ENCODE measurements at places on chromosomes 1 and 21.

DNA sequence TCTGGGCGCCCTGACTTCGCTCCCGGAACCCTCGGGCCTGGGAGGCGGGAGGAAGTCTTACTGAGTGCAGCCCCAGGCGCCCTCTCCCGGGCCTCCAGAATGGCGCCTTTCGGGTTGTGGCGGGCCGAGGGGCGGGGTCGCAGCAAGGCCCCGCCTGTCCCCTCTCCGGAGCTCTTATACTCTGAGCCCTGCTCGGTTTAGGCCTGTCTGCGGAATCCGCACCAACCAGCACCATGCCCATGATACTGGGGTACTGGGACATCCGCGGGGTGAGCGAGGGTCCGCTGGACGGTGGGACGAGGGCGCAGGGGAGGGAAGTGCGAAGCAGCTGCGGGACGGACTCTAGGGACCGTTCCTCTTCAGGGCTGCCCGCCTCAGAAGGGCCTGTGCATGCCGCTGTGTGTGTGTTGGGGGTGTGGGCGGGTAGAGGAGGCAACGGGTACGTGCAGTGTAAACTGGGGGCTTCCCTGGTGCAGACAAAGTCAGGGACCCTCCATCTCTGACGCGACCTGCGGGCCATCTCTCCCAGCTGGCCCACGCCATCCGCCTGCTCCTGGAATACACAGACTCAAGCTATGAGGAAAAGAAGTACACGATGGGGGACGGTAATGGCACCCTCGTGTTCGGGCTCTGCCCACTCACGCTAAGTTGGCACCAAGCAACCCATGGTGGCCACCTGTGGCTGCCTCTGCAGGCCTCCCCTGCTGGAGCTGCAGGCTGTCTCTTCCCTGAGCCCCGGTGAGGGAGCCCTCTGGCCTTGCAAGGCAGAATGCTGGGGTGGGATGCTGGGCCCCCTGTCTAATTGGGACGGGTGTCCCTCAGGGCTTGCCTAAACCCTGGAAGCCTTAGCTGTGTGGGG lies at the start of gene GSTM1:
GSTM1 (plus strand) TSS at position 177 of the 859 bp plus-strand sequence; CDS start at position 234, 57 bp downstream.
- peak; percentile 78 for DNase-seq

DNA sequence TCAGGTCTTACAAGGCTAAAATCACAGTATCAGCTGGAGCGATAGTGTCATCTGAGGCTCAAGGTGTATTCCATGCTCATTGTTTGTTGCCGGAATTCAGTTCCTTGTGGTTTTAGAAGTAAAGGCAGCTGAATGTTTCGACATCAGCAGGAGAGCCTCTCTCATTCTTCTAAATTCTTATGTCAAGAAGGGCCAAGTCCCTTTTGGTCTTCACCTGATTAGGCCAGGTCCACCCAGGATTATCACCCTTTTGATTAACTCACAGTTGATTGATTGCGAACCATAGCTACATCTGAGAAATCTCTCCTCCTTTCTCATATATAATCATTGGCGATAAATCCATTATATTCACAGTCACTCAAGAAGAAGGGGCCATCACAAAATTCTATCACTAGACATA lies 806.7 kb upstream of the PRMT6 start:
- DNase-seq, result no peak

DNA sequence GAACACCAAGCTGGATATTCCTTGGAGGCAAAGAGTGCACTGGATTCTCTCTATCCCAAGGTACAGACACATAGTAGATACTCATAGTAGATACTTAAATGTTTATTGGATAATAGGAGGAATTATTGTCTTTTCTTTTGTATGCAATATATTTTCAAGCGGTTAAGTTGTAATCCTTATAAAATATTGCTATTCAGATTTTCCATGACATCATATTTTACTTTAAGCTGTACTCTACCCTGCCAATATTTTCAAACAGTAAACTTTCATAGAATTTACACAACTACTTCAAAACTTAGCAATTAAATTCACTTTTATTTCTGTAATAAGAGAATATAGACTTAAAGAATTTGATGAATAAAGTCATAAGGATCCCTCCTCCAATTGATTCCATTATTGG lies 546.5 kb upstream of the CAMK1G start:
- no peak for DNase-seq

DNA sequence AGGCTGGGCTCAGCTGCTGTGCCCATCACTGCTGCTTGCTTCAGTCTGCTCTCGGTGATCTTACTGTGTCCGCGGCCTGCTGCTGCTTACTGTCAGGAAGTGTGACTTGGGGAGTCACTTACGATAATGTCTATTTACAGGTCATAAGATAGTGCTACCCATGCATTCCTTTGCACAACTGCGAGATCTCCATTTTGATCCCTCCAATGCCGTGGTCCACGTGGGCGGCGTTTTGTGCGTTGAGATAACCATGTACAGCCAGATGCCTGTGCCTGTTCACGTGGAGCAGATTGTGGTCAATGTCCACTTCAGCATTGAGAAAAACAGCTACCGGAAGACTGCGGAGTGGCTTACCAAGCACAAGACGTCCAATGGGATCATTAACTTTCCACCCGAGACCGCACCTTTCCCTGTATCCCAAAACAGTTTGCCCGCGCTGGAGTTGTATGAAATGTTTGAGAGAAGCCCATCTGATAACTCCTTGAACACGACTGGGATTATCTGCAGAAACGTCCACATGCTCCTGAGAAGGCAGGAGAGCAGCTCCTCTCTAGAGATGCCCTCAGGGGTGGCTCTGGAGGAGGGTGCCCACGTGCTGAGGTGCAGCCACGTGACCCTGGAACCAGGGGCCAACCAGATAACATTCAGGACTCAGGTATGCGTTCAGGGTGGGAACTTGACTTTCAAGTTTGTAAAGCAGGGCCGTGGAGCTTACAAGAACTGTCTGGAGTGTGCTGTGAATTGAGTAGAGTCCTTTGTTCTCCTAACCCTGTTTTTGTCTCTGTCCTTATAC lies 24.4 kb upstream of the PWP2 start:
- DNase-seq, result no peak

GRCh38 chr21:30953605-30954004 lies 72.2 kb upstream of the KRTAP11-1 start:
- no peak for DNase-seq

DNA sequence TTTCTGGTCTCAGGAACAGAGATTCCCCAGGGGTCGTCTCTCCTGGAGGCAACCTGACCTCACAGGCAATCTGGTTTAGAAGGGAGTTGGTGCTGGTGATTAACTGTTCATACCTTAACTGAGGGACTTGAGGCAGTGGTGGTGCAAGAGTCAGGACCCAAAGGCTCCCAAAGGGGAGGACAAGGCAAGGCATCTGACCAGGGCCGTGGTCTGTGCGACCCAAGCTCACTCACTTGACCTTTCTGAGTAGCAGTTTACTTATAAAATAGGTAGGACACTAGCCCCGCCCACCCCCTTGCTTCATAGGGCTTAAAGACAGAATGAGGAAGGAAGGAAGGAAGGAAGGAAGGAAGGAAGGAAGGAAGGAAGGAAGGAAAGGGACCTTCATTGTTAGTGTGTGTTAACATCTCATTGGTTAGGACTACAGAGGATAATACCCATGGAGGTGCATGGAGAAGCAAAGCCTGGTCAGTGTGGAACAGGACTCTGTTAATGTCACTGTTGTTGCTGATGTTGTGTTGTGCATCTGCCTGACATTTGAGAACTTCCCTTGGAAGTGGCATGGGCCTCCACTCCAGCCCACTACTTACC lies 4.6 kb upstream of the KCNA2 start:
- no peak for DNase-seq

DNA sequence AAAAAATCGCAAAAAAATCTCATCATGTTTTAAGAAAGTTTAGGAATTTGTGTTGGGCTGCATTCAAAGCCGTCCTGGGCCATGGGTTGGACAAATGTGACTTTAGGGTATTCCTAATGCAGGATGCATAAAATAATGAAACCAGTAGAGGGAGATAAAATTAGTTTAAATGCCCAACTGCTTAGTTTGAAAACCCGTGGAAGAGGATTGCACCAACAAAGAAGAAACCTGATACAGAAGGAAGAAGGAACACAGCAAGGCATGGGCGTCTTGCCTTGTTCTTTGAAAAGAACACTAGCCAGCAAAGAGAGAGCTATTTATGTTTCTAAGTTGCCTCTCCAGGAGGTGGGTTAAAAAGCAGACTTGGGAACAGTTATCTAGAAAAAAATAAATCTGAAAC lies 37.9 kb downstream of the WDR3 start:
- DNase-seq, result peak; percentile 55

DNA sequence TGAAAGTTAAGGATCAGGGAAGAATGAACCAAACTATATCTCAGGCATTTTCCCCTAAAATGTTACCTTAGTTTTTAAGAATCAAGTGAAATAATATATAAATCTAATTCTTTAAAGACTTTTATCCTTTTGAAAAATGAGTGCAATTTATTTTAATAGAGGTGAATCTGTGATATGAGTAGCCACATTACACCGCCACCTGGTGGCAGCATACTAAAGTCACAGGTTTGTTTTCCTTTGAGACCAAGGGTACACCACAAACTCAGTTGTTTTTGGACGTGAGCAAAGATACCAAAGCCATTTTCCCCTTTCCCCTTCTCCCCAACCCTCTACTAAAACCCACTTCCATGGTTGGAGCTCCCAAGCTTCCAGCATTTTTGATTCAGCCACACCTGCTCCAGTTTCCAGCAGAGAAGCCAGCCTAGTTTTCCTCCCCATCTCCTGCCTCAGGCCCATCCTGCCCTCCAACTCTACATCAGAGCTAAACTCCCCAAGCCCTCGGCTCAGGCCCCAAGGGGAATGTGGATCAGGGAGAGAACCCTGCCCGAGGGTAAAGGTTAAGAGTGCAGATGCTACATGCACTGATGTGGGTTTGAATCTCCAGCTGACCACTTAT lies 22.9 kb upstream of the LDLRAP1 start:
- DNase-seq, result peak; percentile 72

DNA sequence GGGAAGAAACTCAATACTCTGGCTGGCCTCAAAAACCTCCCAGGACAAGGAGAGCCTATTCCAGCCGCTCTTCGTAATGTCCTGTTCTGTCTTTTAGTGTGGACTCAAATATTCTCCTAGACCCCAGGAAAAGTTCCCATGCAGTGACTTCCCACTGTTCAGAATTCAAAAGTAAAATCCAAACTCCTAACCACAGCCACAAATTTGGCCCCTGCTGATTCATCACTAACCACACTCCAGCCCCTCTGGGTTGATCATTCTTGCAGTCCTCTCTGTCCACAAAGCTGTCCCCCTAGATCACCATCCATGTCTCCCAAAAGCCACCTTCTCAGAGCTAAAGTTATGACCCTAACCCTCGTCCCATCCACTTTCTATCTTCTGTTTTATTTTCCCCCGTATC lies 5.1 kb downstream of the CTNNBIP1 start:
- no peak for DNase-seq

DNA sequence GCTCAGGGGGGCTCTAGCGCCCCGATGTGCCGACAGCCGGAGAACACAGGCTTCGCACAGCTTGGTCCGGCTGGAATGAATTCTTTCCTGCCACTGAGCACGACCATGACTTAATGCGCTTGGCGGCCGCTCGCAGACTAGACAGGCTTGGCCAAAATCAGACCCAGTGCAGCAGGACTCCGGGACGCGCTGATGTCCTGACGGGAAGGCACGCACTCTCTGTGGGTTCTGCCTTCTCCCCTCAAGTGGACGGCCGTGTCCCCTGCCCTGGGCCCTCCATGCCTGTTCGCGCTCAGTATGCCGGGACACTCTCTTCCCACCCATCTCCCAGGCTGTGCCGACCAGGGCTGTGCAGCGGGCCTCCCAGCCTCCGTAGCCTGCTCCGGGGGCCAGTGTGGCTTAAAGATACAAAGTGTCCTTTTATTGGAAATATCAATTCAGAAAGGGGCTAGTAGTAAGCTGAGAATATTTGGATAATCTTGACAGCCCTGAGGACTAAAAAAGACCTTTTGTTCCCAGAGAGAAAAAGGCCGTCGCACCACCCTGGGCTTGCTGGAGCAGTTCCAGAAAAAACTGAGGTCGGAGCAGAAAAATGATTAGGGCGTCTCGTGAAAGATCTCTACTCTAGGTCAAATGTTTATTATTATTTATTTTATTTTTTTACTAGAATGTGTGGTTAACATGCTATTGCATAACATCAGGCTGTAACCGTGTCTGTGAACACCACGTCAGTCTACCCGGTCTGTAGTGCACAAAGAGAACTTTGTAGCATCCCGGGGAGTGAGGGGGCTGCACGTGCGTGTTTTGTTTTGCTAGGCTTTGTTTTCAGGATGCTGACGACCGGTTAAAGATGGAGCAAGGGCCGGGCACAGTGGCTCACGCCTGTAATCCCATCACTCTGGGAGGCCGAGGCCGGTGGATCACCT lies 88.1 kb upstream of the ARHGEF16 start:
- no peak for DNase-seq

DNA sequence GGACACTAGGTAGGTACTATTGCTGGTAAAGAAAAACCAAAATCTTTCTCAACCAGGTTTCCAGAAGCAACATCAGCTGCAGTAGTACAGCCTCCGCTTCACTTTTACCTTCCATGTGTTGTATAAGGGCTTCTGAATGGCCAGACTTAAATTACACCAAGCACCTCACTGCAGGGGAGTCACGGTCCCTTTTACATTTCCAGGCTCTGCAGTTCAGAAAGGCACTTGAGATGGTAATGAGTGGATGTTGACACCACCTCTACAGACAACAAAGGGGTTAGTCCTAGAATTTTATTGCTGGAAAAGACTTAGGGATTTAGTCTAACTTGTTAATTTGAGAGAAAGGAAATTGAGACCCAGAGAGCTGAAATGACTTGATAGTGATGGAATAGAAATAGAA lies 12.0 kb upstream of the DUSP12 start:
- no peak for DNase-seq

DNA sequence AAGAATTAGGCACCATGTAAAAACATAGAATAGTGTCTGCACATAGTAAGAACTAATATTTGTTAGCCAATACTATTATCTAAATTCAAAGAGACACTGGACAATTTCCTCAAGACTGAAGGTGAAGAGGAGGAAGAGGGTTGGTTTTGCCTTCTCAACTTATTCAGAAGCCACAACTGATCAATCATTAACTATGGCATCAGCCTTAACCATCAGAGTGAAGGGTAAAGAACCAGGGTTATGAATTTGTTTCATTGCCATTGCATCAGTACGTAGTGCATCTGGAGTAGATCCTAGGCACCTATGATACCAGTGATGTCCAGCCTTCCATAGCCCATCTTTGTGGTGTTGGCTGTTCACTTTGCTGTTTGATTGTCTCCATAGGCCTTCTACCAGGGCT lies 421.7 kb upstream of the DEPDC1 start:
- no peak for DNase-seq

DNA sequence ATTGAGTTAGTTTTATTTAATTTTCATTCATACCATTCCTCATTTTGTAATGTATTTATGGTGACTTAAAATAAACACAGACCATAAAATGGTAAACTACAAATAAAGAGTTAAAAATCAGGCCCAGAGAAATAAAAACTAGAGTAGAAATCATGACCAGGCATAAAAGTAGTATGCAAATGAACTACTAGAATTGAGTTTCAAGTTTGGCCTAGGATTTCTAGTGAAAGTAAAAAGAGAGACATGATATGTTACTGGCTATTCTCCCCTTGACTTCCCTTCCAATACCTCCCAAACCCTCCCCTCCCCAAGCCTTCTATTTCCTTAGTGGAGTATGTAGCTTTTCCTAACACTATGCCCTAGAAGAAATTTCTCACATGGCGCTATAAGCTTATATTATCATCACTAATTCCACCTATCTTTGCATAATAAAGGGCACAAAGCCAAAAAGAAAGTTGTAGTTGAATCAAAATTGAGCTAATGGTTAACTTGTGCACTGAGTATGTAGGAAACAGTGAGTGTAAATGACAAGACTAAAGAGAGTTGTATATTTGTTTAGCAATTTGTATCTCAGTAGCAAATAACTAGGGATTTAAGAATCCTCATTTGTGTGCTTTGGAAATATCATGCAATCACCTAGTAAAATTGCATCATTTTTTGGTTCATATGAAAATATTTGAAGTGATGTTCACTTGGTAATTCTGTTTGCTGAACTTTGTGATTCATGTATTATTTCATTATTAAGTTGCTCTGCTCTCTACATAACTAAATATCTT lies 29.7 kb upstream of the CDC14A start:
- DNase-seq, result no peak
